Bronchus fibroblast of lung (primary cell): ENCODE measurements at places on chromosomes 12 and 14. TPM values are rescaled to one million over a fixed set of nuclear protein-coding genes. Genes with fewer than 3 reads are reported as not detected.

The TCL1B gene
- total RNA-seq = not detected in 2 replicates

The KRT3 gene
- total RNA-seq = not detected in 2 replicates

The STAC3 gene
- 0.50 and 0.59 TPM in 2 replicates for total RNA-seq

The KSR2 gene
- not detected in 2 replicates for total RNA-seq

The BCAT1 gene
- total RNA-seq = 100 and 110 TPM in 2 replicates

The GPR65 gene
- under 0.01 TPM in 2 replicates for total RNA-seq

The FAM186B gene
- total RNA-seq = under 0.01 and 0.34 TPM in 2 replicates

The RPS26 gene
- 2,167 and 2,638 TPM in 2 replicates for total RNA-seq

The FGD6 gene
- 2.5 and 3.3 TPM in 2 replicates for total RNA-seq

The IFNG-AS1 gene
- not detected in 2 replicates for total RNA-seq

The ATG101 gene
- total RNA-seq = 50.7 and 52.3 TPM in 2 replicates

The FGF23 gene
- not detected in 2 replicates for total RNA-seq

The SLC25A47 gene
- total RNA-seq = not detected in 2 replicates

The HOXC6 gene
- 0.17 and 0.89 TPM in 2 replicates for total RNA-seq

The RPS6KL1 gene
- 0.50 and 0.89 TPM in 2 replicates for total RNA-seq

The AKAP3 gene
- total RNA-seq = 0.67 and 1.3 TPM in 2 replicates

The LRRC10 gene
- not detected in 2 replicates for total RNA-seq

The LTBP2 gene
- total RNA-seq = 16.2 and 19.5 TPM in 2 replicates

The LBHD2 gene
- not detected in 2 replicates for total RNA-seq

The FAM222A gene
- total RNA-seq = 0.15 and 0.17 TPM in 2 replicates

The CCDC177 gene
- not detected in 2 replicates for total RNA-seq

The PIK3C2G gene
- not detected in 2 replicates for total RNA-seq

The PRIMA1 gene
- total RNA-seq = not detected in 2 replicates

The EPYC gene
- 0.67 TPM in 1 of 2 replicates, not detected in the other for total RNA-seq

The PTCSC3 gene
- total RNA-seq = not detected in 2 replicates
